ENCODE measurements at places on chromosomes 2 and 18.
A peak's percentile ranks its signal among the peaks of the same experiment; 100 is the strongest.

DNA sequence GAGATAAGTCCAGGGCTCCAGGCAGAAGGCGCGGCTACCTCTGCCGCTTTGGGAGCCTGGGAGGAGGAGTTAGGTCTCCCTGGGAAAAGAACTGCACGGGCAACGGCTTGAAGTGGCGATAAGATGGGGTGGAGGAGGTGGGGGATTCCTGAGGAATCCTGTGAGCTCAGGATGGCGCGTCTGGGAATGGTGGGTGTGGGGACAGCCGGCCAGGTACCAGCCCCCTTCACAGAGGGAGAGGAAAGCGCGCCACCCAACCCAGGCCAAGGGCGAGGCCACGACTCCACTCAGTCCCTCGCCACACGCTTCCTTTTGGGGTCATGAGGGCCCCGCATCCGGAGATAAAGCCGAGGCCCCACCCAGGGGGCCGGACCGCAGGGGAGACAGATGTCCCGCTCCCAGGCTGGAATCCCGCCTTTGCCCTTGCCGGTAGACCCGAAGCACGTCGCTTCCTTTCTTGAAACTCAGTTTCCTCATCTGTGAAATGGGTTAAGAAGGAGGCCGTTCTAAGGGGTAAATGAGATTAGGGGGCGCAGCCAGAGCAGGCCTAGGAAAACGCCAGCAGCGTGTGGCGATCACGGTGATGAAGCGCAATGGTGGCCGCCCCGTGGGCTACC is 1.7 kb upstream of the CTDSP1 start:
- peak; percentile 48 for DNase-seq

DNA sequence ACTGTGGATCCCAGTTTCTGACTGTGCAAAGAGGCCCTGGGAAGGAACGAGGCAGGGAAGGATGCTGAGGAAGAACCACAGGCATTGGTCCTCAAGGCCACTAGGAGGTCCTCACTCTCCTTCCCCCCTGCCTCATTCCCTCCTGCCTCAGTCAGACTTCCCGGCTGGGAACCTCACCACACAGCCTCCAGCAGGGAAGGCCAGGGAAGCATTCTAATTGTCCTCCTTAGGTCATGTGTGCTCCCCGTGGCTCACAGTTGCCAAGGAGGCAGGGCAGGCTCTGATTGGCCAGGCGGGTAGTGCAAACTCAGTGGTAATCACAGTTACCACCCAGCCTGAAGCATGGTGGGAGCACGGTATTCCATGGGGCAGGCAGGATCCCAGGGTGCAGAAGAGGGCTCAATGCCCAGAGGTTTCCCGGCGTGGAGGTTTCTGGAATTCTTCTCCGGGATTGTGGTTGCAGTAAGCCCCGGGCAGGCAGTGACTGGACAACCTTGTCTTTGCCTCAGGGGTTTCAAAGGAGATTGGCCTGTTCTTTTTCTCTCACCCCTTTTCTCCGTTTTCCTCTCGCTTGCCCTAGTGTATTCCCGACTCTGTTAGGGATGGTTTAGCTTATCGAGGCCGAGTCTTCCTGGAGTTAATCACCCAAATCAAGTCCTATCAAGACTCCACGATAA is 27.1 kb downstream of the FER1L5 start:
- DNase-seq: no peak

- DNase-seq: peak; percentile 98
Observed at GRCh38 chr2:85234868-85235267, 92.9 kb downstream of the TGOLN2 start.

DNA sequence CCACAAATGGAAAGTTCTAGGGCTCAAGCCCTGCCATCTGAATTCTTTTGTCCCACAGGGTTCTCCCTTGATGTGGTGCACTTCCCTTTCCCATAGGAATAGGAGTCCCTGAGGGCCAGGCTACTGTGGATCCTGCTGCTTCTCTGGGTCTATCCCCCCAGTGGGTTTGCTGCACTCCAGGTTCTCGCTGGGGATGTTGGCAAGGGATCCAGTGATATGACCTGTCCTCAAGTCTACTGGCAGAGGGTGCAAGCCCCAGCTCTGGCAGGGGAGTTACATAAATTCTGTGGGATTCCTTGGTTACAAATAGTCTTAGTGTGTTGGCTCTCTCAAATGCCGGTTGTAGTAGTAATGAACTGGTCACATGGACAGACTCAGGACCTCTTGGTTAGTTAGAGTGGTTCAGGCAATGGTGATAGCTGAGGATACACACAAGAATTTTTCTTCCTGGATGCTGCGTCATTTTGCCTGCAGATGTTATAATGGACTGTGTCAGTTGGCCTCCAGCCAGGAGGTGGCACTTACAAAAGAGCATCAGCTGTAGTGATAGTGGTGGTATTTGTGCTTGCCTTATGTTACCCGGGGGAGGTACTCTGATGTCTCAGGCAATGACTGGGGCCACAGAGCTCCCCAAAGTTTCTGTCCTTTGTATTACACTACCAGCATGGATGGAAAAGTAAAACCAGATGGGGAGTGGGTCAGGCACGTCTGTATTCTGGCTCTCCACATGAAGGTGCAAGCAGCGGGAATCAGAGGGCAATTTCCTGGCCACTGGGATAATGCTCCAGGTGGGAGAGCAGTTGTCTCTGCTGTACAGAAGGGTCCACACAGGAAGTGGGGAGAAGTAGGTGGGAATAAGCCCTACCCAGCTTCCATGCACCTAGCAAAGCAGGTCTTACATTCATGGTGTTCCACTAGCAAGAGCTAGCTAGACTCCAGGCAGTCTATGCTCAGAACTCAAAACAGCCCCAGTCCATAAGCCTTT is 267.9 kb downstream of the SOX11 start:
- no peak for DNase-seq

- DNase-seq: no peak
Observed at GRCh38 chr18:34624551-34624950, 85.5 kb upstream of the DTNA start.

DNA sequence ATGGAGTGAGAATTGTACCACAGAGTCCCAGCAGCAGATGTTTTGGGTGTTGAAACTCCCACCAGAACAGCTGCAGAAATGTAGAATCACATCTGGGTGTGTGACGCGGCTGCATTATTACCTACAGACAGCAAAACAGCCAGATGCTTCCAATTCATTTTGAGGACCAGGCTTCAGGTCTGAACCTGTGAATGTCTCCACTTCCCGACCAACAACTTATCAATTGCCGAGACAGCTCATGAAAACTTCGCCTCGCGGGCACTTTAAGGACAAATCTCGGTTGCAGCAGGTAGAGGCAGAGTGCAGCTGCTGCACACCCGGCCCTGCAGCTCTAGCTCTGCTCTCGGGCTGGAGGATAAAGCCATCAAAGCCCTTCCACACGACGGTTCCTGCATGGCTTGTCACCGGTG is 202.0 kb downstream of the HRH4 start:
- DNase-seq: no peak

DNA sequence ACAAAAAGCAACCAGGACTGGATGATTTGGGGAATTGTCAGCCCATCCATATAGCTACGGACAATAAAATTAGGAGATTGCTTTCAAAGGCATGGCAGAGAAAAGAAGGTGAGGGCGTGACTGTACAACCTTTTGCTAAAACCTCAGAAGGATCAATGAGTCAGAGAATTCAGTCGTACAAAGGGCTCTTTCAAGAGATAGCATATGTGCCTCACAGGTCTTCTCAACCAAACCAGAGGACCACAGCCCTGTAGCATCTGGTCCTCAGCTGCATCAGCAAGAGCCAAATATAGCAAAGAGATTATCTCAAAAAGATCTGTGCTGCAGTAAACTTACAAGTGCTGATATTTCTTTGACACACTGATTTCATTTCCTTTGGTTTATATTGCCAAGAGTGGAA is 149.9 kb upstream of the RAB6C start:
- DNase-seq: no peak

DNA sequence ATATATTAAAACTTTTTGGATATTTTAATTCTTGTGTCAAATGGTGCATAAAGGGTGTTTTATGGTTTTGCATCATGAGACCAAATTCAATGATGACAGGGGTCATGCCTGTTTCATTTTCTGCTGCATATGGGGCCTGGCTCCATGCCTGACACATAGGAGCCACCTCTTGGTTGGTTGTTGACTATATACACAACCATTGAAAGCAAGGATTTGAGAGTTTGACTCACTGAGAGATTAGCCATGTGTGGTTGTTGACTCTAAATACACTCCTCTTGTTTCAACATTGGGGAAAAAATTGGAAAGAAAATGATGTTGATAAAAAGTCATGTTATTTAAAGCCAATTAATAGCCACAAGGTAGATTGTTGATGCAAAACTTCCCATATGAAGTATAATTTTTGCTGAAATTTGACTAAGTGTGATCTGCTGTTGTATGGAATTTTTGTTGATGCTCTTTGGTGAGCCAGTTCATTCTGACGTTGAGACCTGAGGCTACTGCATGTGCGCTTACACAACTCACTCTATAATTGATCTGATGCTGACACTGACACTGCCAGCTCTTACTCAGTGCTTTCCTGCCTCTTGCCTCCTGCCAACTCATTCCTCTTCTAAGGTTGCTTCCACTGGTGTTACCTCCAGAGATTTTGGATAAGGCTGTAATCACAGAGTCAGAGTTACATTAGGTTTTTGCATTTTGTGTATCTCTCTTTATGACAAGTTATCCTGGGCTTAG is 446.2 kb upstream of the SLC14A2 start:
- no peak for DNase-seq

- DNase-seq: no peak
Observed at GRCh38 chr2:239365782-239366435, 34.9 kb downstream of the HDAC4 start.

DNA sequence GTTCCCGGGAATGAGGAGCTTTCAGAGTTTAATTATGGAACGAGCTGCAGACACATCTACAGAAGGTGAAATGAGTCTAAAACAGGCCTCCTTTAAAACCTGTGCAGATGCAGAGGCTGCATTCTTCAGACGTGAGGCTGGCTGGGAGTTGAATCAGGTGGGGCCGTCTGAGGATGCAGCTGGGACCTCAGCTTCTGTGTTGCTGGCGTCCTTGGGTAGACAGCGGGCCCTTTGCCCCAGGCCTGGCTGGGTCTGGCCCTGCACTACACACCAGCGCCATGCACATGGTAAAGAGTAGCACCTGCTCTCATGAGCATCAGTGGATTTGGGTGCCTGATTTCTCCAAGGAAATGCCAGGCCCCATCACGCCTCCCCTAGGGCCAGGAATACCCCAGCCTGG is 67.3 kb downstream of the TMEM18 start:
- no peak for DNase-seq

DNA sequence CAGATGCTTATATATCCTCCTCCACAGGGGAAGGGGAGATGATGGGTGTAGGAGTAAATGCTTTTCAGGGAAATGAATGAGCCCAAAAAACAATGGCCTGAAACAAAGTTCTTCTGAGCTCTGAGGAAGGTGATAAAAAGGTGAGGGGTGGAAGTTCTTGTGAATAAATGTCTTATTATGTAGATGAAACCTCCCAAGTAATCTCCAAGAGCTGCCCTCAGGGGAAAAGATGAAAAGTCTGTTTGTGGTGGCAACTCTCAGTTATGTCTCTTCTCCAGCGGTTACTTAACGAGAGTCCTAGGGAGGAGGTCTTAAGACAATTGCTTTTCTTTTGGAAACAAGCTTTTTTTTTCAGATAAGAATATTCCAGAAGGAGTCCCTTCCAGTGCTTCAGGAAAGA is 115.5 kb upstream of the CHAC2 start:
- no peak for DNase-seq

GRCh38 chr18:63664571-63664970 is 2.9 kb upstream of the SERPINB3 start:
- no peak for DNase-seq

DNA sequence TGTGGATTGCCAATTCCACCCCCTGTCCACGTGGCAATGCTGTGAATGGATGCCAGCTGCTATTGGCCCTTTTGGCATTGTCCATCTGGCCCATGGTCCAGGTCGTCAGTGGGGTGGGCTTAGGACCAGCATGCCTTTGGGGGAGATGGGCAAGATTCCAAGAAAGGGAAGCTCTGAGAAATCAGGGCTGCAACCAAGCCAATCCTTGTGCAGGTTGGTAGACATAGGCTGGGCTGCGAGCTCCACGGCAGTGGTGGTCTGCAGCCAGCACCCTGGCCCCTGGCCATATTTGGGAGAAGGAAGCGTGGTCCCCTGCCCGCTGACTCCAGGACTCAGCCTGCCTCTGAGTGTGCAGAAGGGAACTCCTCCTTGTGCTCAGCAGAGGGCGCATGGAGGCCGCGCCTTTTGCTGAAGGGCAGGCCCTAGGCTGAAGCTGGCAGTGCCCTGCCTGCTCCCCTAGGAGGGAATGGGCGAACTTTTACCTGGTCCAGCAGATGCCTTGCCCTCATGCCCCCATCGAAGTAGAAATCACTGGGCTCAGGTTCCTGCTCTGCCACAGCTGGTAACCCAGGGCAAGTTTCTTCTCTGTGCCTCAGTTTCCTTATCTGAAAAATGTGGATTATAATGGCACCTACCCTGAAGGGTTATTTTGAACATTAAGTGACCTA is 5.4 kb downstream of the SPR start:
- DNase-seq: peak; percentile 7

DNA sequence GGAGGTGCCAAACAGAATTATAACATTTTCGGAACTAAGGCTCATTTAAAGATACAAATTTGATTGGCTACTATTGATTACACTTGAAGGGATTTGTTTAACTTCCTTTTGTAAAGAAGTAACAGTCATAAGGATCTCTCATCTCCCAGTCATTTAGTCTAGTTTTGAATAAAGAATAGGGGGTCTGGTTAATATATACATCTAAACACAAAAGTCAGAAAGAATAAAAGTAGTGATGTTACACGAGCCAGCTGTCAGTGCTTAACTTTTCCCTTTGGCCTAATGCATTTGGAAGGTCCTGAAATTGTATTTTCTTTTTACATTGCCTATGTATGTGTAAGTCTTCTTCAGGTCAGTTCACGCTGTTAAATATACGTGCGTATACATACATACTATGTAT is 8.1 kb downstream of the SEPTIN2 start:
- DNase-seq: no peak

DNA sequence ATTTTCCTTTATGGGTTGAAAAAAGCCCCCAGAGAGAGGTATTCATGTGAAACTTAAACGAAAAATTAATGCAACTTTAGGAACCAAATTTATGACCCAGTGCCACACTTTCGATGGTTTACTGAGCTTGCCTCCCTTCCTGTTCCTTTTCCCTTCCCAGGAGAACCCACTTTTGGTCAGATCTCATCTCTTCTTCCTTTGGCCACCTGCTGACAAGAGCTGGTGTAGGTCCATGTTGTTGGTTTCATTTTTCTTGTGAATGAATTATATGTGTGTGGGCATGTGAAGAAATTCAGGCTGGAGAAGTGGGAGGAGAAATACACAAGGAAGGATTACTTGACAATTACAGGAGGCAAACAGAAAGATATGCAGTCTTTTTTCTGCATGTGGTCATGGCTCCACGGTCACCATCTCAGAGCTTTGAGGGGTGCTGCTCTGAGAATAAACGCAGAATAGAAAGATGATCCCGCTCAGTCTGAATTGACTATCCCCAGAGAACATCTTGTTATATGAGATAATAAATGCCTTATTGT is 111.3 kb upstream of the TCF4 start:
- no peak for DNase-seq

DNA sequence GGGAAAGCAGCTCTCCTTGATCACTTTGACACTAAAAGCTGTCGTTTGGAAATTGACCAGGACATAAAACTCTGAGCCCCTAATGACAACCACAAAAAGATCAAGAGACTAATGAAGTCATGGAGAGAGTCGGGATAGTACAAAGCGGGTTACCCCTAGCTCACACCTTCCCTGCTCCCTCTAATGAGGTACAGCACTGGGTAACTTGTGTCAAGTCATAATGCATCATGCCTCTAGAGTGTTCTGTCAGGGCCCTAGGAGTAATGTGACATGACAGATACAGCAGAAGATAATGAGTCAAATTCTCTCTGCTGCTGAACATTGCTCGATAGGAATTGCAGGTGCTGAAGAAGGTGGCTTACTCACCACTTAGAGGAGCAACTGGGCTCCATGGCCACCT is 130.7 kb downstream of the AQP4 start:
- DNase-seq: no peak

GRCh38 chr2:136189221-136189782 is 71.4 kb upstream of the CXCR4 start:
- no peak for DNase-seq

All from NCI-H2227 treated with DMSO at 0.1 percent for 48 hours (cell line).